ENCODE measurements at places on chromosomes 13 and 19.

DNA sequence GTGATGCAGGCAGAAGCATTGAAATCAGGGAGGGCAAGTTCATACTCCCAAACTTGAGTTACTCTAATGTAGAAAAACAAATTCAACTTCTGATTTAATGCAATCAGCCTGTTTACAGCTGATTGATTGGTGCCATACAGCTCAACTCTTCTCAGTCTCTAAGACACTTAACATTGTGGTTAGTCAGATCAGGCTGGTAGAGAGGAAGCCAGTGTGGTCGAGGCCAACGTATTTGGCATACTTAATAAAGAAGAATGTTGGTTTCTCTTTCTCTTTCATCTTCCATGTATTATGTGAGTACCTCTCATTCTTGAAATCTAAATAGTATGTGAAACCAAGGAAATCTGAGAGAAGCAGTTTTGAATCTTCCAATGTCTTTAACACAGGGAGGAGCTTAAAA lies 255.0 kb upstream of the SLITRK1 start:
- no peak for DNase-seq

DNA sequence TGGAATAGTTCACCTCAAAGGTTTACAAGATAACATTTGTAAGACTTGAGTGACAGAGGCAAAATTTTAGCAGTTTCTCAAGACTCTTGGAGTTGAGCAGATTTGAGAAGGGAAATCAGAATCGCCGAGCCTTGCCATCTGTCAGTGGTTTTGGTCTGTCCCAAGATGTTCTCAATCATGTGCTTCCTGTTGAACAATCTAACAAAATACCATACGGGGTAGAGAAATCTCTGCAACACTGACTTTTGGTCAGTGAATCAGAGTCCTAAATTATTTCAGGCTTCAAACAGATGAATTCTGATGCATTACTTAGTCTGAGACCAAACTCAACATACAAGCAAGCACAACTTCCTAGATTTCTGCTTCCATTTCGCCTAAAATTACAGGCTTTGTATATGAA lies 3.8 kb downstream of the KCTD12 start:
- no peak for DNase-seq

DNA sequence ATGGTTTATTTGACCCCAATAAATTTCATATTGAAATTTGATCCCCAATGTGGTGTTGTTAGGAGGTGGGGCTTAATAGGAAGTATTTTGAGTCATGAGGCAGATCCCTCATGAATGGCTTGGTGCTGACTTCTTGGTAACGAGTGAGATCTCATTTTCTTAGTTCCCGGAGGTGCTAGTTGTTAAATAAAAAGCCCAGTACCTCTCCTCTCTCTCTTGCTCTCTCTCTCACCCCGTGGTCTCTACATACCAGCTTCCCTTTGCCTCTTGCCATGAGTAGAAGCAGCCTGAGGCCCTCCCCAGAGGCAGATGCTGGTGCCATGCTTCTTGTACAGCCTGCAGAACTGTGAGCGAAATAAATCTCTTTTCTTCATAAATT lies 39.4 kb upstream of the KATNAL1 start:
- DNase-seq: no peak

GRCh38 chr19:49988433-49988832 lies 27.5 kb upstream of the SIGLEC11 start:
- DNase-seq: no peak

DNA sequence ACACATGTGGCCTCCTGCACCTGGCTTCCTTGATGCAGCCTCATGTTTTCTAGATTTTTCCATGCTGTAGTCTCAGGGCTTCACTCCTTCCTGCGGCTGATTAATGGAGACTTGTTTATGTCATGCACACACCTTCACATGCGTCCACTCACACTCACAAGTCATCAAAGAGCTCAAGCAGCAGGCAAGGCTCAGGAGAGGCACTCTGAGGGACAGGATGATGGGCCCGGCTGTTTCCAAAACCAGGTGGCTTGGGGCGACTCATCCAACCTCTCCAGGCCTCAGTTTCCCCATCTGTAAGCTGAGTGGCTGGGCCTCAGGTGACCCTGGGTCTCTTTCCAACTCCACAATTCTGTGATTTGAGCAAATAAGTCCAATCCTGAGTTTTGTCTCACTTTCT lies 36.9 kb downstream of the RASA3 start:
- DNase-seq: no peak

DNA sequence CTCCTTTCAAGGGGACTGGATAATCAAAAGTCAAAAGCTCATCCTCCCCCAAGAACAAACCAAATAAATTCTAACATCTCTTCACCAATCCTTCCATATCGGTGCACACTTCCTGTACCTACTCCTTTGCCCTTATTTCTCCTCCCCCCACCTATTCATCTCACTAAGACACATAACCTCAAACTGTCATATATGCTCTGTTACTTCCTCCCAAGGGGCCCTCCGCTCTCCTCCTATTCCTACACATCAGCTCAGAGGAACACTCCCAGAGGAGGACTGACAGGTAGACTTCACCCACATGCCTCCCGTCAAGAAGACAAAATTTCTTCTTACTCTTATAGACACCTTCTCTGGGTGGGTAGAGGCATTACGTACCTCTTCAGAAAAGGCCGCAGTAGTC lies 48.1 kb downstream of the ZNF93 start:
- DNase-seq: no peak

GRCh38 chr19:11141937-11142527 lies 13.6 kb downstream of the SPC24 start:
- DNase-seq: no peak

DNA sequence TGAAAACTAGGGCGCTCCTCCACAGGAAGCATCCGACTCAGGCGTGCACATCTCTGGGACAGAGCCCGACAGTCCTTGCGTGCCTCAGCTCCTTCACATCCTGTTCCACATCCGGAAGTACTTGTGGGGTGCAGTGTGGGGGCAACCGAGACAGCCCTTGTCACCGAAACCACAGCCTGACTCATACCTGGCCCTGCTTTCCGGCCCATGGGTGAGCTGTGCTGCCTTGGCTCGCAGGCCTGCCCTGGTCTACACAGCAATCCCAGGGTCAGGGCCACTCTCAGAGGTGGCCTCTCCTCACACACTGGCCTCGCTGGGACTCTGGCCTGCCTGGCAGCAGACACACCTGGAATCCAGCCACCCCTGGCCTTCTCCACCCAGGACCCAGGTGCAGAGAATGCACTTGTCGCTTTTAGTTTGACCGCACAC lies 100.4 kb downstream of the STK24 start:
- DNase-seq: peak; percentile 75

- no peak for DNase-seq
These were observed 172.7 kb downstream of the SLITRK1 start for GRCh38 chr13:83709426-83710132.

DNA sequence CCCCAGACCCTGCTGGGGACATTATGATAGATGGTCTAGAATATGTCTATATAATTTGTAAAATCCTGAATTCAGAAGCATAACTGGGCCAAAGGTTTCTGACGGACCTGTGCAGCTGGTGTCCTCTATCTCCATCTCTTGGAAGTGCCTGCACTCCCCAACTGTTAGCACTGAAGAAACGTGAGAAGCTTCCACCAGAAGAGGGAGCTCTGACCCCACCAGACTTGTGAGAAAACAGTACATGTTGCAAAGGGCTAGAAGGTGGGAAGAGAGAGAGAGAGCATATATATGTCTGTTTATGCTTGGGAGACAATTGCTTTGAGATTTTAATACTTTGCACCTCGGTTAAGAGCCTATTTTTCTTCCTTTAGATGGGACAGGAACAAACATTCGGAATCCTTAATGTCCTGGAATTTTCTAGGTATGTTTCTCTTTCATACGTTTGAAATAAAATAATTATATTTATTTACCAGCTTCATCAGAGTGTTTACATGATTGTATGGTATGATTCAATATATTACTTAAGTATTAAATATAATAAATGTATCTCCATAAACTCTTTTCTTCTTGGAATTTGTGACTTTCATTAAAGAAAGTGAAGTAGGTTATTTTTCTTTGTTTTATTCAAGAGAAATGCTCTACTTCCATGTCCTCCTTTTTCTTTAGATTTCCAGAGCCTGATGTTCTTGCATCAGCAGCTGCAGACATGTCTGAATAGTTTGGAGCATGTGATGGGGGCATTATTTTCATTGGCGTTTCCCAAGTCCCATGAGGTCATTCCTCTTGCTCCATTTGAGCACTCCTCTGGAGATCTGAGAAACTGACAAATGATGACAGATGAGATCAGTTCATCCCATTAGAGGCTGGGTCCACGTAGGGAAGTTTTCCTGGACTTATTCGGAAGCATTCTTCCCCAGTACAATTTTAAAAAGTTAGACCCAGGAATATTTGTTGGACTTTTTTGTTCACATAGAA lies 202.9 kb downstream of the ATP8A2 start:
- peak; percentile 50 for DNase-seq

GRCh38 chr13:59721926-59722910 lies 441.5 kb downstream of the DIAPH3 start:
- DNase-seq: no peak

- no peak for DNase-seq
These were observed 72.4 kb upstream of the TSC22D1 start for GRCh38 chr13:44648392-44649103.

DNA sequence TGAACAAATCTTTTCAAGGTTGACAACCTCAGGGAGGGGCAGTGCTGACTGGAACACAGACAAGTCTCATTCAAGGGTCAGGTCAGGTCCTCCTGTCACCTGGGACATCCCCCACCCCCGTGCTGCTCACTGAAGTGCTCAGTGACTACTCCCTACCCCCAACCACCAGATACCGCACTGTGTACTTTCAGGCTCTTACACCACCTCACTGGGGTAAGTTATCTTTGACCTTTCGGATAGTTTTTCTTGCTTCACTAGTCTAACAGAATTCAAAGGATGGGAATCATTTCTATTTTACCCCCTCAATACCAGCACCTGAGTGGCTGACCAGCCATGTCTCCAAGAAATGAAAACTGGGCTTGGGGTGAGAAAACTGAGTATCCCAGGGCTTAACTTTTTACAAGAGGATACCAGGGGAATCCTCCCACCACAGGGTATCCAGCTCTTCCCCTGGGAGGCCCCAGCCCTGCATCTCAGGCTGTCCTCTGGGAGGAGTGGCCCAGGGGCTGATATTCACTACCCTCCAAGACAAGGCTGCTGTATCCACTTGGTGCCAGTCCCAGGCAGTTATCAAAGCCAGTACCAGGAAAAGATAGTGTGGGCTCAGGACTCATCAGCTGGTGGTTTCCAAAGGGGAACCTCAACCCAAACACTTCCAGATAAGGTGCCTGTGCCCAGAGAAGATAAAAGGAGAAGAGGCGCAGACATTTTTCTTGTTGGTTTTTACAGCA lies 2.1 kb downstream of the ZNF563 start:
- peak; percentile 44 for DNase-seq

GRCh38 chr19:49255674-49256073 lies 69.3 kb downstream of the SLC6A16 start:
- DNase-seq: no peak

GRCh38 chr13:95771905-95772304 lies 95.0 kb downstream of the DNAJC3 start:
- DNase-seq: no peak

DNA sequence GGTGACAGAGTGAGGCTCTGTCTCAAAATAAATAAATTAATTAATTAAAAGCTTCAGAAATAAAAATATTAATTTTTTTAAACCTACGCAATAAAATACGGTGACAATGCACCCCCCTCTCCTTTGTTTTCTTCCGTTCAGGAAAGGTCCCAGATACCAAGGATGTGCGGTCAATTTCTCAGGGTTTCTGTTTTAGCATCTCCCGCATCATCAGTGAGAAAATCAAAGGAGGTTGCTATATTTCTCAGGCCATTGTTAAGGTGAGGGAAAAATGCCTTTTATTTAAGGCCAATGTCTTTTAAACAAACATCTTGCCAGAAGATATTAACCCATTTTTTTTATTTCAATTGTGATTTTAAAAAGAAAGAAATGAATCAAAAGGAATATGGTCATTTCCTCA lies 111.7 kb downstream of the INSR start:
- DNase-seq: no peak

GRCh38 chr13:90455823-90456222 lies 891.7 kb upstream of the MIR17HG start:
- DNase-seq: no peak

GRCh38 chr19:48248081-48248833 lies 7.5 kb downstream of the CARD8 start:
- DNase-seq: no peak

GRCh38 chr13:86000546-86000945 lies 201.3 kb upstream of the SLITRK6 start:
- DNase-seq: no peak

GRCh38 chr13:43083750-43084149 lies 60.4 kb downstream of the DNAJC15 start:
- no peak for DNase-seq

GRCh38 chr13:74226791-74227475 lies 92.7 kb upstream of the KLF12 start:
- DNase-seq: no peak

GRCh38 chr19:15584541-15585115 lies 30.4 kb upstream of the CYP4F8 start:
- DNase-seq: peak; percentile 55

GRCh38 chr13:27086599-27087265 lies 84.9 kb downstream of the USP12 start:
- no peak for DNase-seq

GRCh38 chr13:75327135-75327510 lies 154.8 kb downstream of the TBC1D4 start:
- no peak for DNase-seq

GRCh38 chr13:111338841-111339240 lies 18.4 kb downstream of the TEX29 start:
- DNase-seq: no peak

- DNase-seq: no peak
These were observed 35.2 kb downstream of the SPRY2 start for GRCh38 chr13:80305737-80306136.

DNA sequence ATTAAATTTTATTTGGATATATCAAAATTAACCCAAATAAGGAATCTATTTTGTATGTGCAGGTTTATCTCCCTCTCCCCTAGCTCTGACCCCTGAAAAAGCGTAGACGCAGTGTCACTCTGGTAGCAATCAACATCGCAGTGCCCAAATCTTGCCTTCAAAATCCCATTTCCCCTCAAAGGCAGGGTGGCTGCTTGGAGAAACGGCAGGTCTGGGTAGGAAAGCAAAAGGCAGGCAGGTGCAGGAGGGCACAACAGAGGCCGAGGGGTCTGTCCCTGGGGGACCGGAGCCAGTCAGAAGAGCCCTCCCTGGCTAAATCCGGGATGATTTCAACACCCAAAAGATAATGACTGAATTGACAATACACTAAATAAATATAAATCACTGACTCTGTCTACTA lies 41.9 kb downstream of the NAXD start:
- no peak for DNase-seq

DNA sequence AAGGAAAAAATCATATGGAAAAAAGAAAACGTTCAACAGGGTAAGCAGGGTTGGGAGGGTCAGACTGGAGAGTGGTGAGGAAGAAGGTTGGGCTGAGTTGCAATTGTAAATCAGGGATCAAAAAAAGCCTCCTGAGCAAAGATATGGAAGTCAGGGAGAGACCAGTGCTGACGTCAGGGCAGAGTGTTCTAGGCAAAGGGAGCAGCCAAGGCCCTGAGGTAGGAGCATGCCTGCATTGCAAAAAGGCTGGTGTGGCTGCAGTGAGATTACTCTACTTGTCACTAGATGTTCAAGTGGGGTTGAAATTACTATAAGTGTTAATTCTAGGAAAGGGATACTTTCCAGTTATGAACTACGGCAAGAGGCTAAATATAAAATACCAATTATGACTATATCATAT lies 562.0 kb downstream of the MYO16 start:
- DNase-seq: no peak

All from stimulated activated CD4-positive, alpha-beta T cell treated with anti-CD3 and anti-CD28 coated beads, Interleukin-1b, Interleukin-23, amount 100 ng/mL, for 1 hour (primary cell).